ENCODE measurements at places on chromosomes 2 and 18. TPM values are rescaled to one million over a fixed set of nuclear protein-coding genes. Genes with fewer than 3 reads are reported as not detected.

GRCh38 chr2:1811971-1812350 is 67.6 kb upstream of the PXDN start:
- DNase-seq = peak; percentile 45

- no peak for DNase-seq
Observed at GRCh38 chr2:28901202-28901601, 6.7 kb downstream of the WDR43 start.

DNA sequence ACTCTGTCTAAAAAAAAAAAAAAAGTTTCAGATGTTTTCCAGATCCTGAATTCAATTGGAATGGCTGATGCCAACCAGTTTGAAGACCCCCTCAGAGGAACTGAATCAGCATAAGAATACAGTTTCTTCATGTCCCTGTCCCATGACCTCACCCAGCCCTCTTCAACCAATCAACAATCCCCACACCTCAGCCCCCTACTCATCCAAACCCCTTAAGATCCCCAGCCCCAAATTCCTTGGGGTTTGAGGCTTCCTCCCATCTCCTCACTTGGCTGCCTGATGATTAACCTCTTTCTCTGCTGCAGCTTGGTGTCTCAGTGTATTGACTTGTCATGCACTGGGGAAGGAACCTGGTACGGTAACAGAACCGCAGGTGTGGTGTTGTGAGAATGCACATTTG is 97.6 kb upstream of the CABLES1 start:
- no peak for DNase-seq

Gene GAL3ST2
- 0.36 TPM for total RNA-seq

Gene RBFA
- 28.9 TPM for total RNA-seq

Gene MYO3B
- total RNA-seq = 0.36 TPM
